ENCODE measurements at places on chromosomes 3 and 15.
A peak's percentile ranks its signal among the peaks of the same experiment; 100 is the strongest.

DNA sequence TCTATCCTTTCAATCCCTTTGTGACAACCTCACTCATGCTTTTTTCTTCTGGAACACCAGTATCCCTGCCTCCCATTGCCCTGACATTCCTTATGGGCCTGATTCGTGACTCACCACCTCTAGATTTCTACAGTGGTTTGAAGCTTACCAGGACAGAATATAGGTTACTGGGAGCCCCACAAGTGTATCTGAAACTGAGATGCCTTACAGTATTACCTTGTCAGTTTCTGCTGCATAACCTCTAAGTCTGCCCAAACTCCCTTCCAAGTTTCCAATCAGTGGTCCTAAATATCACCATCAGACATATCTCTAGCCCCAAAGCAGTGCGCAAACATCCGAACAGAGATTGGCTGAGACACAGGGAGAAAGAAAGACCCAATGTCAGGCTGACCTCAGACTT lies 5.6 kb downstream of the CPB1 start:
- DNase-seq, result no peak

- no peak for DNase-seq
These were observed 3.6 kb downstream of the NCKIPSD start for GRCh38 chr3:48681974-48682610.

DNA sequence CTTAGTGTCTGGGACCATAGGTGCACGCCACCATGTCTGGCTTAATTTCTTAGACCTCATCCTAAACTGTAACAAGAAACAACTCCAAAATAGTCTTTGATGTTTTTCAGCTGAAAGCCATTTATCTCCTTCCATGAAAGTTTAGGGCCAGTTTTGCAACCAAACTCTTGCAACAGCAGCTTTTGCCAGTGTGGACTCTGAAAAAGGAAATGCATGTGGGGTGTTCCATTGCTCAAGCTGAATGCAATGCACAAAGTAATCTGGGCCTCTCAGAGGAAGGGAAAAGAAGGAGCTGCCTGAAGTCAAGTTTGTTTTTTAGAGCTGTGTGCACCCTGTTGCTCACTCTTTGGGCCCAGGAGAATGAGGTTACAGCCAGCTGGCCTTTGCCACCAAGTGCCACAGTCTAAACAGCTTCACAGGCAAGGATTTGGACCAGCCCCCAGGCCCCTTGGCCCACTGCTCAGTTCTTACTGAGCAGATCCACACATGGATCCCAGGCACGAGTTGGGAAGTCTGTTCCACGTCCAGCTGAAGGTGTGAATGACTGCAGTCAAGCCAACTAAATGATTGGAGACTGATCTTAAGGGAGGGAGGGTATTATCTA lies 212.3 kb upstream of the LRRFIP2 start:
- DNase-seq, result no peak

DNA sequence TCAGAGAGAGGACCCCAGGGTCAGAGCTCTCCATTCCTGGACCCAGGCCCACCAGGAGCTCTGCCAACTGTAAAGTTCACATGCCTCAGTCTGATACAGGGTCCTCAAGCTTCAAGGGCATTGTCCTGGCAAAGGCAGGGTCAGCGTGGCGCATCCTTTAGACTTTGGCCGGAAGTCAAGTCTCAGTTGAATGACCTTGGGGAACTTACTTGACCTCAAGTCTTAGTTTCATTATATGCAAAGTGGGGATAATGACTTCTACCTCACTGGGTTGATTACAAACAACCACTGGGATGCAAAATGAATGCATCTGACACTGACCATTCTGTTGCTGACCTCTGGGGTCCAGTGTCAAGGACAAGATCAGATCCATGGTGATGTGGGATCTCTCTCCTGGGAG lies 70.6 kb upstream of the CTSH start:
- DNase-seq, result no peak

- DNase-seq, result no peak
These were observed 138.2 kb upstream of the CNTN4 start for GRCh38 chr3:1960506-1960905.

GRCh38 chr3:58206406-58207011 lies 4.3 kb downstream of the DNASE1L3 start:
- DNase-seq, result no peak

GRCh38 chr3:150870406-150870805 lies 34.8 kb downstream of the MINDY4B start:
- DNase-seq, result no peak

DNA sequence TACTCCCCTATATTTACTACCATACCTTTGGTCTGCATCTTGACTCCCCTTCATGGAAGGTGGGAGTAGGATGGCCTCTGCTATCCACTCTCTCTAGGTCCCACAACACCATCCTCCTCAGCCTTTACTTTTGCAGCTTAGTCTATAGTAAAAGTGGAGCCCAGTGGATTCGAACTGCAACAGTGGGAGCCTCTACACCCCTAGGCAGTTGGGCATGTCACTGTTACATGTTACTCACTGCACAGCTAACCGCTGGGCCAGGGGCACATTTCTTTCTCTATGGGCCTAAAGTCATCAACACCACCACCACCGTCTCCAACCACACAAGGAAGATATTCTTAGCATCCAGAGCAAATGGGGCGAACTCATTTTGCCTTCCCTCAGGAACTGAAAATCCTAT lies 62.9 kb downstream of the KLF13 start:
- DNase-seq, result peak; percentile 44

GRCh38 chr15:28984421-28985315 lies 98.9 kb downstream of the APBA2 start:
- no peak for DNase-seq

DNA sequence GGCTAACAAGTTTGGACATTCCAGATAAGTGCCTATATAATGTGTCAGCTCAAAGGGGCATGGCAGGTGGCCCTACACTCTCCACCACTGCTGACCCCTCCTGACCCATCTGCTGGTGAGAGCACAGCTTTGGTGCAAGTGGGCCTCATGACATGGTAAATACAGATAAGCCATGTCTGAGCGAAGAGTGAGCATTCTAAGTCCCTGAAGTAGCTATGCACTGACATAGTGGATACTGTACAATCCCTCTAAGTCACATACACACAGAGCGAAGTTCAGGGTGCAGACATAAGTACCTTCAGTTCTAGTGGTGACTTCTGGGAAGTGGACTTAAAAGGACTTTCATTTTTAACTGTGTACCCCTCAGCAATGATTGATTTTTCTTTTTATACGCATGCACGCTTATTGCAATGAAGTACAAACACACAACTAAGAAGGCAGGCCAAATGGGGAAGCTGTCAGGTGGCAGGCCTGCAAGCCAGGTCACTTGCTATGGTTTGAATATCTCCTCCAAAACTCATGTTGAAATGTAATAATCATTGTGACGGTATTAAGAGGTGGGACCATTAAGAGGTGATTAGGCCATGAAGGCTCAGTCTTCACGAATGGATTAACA lies 41.5 kb downstream of the TBC1D2B start:
- DNase-seq, result no peak

DNA sequence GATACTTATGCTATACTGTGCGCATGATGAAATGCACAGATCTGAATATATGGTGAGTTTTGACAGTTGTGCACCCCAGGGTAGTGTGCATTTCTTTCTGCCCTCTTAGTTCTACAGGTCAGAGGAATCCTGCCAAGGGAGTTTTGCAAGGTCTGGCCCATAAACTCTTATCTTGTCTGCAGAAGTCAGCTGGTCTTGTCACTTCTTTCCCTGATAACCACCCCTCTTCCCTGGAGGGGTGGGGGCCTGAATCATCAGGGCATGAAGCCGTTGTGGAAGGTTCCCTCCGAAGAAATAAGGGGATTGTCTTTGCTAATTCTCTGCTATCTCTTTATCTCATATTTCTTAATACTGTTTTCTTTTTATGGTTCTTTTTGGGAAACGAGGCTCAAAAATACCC lies 30.4 kb downstream of the TRIM71 start:
- DNase-seq, result no peak

- no peak for DNase-seq
These were observed 74.6 kb downstream of the FMN1 start for GRCh38 chr15:33119865-33120264.

DNA sequence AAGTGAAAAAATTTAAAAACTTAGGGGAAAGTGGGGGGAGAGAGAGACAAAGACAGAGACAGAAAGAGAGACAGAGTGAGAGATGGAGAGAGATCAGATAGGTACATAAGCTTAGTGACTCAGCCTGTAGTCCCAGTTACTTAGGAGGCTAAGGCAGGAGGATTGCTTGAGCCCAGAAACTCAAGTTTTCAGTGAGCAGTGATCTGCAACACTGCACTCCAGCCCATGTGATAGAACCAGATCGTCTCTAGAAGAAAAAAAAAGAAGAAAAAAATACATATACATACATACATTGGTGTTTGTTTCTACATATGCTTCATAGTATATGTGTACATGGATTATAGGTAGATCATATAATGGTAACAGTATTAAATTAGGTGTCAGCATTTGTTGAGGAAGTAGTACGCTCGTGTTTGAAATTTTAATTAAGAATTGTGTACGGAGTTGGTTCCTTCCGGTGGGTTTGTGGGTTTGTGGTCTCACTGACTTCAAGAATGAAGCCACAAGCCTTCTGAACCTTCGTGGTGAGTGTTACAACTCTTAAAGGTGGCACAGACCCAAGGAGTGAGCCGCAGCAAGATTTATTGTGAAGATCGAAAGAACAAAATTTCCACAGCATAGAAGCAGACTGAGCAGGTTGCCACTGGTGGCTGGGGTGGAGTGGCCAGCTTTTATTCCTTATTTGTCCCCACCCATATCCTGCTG lies 38.3 kb upstream of the SNRPN start:
- DNase-seq, result no peak
